ENCODE measurements at places on chromosomes 1 and 21. TPM values are rescaled to one million over a fixed set of nuclear protein-coding genes. Genes with fewer than 3 reads are reported as not detected.

DNA sequence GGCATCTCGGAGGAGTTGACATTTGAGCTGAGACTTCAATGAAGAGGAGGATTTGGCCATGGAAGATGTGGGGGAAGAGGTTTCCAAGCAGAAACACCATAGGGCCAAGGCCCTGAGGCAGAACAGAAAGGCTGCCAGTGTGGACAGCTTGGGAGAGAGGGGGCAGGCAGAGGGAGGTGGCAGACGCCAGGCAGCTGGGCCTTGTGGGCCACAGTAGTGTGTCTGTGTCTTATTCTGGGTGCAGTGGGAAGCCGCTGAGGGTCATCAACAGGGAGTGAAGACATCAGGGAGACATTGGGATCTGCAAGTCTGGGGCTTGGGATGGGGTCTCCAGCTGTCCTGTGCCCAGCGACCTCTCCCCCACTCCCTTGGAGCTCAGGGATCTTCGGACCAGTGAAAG is 96.8 kb downstream of the LACTBL1 start:
- no peak overlapping the region for H3K27ac ChIP-seq
- DNase-seq, result no peak
- H3K27me3 ChIP-seq, result no peaks in the 10 kb centered on the region
- H3K36me3 ChIP-seq, result no peaks in the 10 kb centered on the region
- H3K4me1 ChIP-seq, result no peaks in the 10 kb centered on the region
- H3K4me3 ChIP-seq, result no peak overlapping the region

The PIGP gene
- 37.3 TPM for total RNA-seq

The MACO1 gene
- 14.0 TPM for total RNA-seq

DNA sequence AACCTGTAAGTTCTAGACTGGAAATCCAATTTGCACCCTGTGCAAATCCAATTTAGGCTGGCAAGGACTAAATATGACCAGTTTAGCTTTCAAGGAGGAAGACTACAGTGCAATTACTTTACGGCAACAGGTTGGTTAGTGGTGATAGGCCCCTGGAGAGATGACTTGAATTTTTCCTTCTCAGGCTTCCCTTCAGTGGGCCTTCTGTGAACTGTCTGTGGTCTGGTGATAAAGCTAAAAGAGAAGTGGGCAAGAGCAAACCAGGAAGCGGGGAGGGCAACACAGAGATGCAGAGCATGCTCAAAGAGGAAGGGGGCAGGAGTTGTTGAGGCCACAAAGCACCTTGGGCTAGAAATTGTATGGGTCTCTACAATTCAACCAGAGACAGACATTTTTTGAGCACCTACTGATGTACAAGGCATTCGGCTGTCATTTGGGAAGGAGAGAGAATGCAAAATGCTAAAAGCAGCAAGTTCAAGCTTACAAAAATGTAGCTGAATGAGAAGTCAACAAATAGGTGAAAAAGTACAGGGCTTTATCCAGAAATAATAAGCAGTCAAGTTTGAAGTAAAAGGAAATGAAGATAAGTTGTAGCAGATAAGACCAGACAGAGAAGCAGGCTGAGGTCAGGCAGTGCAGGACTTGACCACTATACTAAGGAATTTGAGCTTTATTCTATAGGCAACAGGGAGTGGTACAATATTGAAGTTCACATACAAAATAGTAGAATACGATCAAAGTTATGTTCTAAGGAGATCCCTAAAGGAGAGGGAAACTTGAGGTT is 23.9 kb downstream of the INPP5B start:
- H3K4me3 ChIP-seq, result no peak overlapping the region
- no peaks in the 10 kb centered on the region for H3K4me1 ChIP-seq
- H3K27ac ChIP-seq, result no peak overlapping the region
- H3K27me3 ChIP-seq, result no peaks in the 10 kb centered on the region
- no peak for DNase-seq

GRCh38 chr1:41957568-41957967 is 38.8 kb upstream of the HIVEP3 start:
- DNase-seq, result no peak
- H3K27me3 ChIP-seq, result no peaks in the 10 kb centered on the region
- H3K4me1 ChIP-seq, result peaks cover 4% of the 10 kb centered on the region
- H3K4me3 ChIP-seq, result no peak overlapping the region
- H3K36me3 ChIP-seq, result no peaks in the 10 kb centered on the region
- peak overlapping the region; percentile 43 for H3K27ac ChIP-seq

DNA sequence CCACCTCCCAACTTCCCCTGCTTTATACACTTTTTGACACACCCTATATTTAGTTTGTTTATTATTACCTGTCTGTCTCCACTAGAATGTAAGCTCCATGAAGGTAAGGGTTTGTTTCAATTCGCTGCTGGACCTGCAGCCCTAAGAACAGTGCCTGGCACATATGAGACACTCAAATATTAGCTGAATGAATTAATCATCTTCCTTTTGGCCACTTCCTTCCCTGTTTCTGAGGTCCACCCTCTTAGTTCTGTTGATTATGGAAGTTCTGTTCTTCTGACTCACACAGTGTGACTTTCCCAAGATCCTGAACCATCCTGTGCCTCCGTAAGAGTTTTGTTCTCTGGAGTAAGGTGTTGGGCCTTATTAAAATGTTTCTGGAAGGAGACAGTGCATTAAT is 40.4 kb upstream of the GJA5 start:
- no peak overlapping the region for H3K27ac ChIP-seq
- H3K27me3 ChIP-seq, result no peaks in the 10 kb centered on the region
- no peak overlapping the region for H3K4me3 ChIP-seq
- DNase-seq, result no peak
- H3K36me3 ChIP-seq, result no peaks in the 10 kb centered on the region

DNA sequence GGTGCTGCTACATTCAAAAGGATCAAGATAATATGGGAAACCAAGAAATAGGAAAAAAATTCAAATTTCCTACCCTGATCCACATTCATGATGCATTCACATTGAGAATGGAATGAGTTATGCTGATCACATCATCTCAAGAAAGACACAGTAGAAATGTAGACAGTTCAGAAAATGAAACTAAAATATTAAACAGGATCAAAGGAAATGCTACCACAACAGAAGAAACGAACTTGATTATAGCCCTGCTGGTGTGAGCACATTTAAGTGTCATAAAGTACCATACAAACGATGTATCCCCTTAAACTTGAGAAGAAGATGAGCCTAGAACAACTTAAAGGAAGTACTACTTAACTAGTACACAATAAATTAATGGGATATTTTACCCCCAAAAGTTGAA is 21.3 kb downstream of the SYDE2 start:
- H3K27me3 ChIP-seq, result no peaks in the 10 kb centered on the region
- H3K36me3 ChIP-seq, result no peaks in the 10 kb centered on the region
- H3K4me1 ChIP-seq, result no peaks in the 10 kb centered on the region
- no peak overlapping the region for H3K27ac ChIP-seq

DNA sequence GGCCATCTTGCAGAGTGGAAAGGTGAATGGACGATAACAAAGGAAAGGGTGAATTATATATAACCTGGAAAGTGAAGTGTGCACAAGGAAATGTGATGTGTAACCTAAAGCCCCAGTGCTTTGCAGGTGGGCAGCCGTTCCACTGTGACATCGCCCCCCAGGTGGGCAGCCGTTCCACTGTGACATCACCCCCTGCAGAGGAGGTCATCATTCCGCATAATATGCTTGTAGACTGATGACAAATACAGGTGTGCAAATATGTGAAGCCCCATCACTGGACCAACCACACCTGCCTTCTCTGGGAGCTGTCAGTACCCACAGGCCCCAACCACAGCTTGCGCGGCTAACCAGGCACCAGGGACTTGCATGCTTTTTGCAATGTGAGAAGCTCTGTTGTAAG is 4.7 kb upstream of the ZNF496 start:
- H3K36me3 ChIP-seq, result no peaks in the 10 kb centered on the region
- no peaks in the 10 kb centered on the region for H3K27me3 ChIP-seq
- H3K4me1 ChIP-seq, result peaks cover 39% of the 10 kb centered on the region
- H3K27ac ChIP-seq, result no peak overlapping the region
- no peak overlapping the region for H3K4me3 ChIP-seq

DNA sequence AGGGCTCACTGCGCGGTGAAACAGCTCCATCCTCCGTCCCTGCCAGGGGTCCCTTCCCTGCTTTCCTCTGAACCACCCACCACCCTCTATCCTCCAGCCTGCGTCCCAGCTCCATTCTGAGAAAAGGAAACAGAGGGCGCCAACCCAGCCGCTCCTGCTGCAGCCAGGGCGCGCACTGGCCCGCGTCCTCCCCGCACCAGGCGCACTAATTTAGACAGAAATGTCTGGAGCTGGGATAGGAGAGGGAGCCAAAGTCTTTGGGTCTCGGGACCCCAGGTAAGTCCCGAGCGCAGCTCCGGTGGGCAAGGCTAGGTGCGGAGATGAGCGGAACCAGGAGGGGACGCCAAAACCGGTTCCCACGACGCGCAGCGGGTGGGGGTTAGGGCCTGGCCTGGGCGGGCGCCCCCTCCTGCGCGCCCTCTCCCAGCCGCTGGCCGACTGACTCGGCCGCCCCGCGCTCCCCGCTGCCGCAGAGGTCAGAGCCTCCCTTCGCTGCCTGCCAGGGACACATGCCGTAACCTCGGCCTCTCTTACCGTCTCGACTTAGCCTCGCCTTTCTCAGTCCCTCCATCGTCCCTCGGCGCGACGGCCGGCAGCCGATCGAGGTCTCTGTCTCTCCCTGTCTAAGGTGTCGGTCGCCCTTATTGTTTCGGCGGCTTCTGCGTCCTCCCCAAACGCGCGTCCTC is 2.0 kb downstream of the CAMK2N1 start:
- no peak for DNase-seq
- peaks cover 19% of the 10 kb centered on the region for H3K4me1 ChIP-seq
- peak overlapping the region; percentile 60 for H3K4me3 ChIP-seq
- H3K27ac ChIP-seq, result peak overlapping the region; percentile 29

DNA sequence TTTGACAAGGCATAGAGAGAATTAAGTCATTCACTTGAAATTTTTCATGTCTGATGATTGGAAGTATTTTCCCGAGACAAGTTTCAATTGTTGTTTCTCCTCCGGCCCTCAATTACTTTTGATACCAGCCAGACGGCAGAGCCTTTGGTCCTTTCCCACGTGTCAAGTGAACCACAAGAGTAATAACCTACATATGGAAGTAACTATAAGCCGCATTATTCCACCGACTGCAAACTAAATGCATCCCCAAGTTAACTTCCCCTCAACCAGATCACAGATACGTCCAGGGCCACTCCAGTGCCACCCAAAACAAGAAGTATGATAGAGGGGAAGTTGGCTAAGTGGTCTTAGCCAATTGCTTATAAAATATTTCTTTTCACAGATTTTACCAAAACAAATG is 20.2 kb downstream of the COLGALT2 start:
- peaks cover 14% of the 10 kb centered on the region for H3K4me1 ChIP-seq
- H3K36me3 ChIP-seq, result no peaks in the 10 kb centered on the region
- H3K27ac ChIP-seq, result no peak overlapping the region
- no peak for DNase-seq
- H3K27me3 ChIP-seq, result no peaks in the 10 kb centered on the region

DNA sequence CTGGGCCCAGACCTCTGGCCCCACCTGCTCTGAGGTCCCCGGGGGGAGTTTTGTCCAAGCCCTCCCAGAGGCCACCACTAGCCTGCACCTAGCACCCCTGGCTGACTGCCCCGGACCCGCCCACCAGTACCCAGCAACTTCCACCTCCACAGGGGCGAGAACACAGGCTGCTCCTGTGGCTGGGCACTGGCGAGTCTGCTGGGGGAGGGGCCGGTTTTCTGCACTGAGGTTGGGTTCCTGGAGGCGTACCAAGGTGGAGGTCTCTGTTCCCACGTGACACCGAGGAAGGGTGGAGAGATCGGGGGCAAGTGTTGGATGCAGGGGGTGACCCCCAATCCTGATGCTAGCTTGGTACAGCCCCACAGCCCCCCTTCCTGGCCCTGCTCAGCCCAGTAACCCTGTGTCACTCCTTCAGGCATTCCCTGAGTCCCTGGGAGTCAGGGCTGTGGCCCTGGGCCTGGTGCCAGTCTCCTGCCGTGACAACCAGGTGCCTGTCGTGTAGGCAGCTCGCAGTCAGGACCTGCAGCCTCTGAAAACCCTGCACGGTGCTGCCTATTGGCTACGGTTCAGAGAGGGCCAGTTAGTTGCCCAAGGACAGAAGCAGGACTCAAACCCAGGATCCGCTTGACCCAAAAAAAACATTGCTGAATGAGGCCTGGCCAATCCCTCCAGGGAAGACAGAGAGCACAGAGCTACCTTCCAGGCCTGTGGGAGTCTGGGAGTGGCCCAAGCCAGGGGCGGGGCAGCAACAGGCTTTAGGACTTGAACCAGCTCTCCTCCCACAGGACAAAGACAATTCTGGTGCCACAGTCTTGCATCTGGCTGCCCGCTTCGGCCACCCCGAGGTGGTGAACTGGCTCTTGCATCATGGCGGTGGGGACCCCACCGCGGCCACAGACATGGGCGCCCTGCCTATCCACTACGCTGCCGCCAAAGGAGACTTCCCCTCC is 3.1 kb downstream of the ESPN start:
- H3K4me3 ChIP-seq, result no peak overlapping the region
- peaks cover 36% of the 10 kb centered on the region for H3K4me1 ChIP-seq
- H3K27ac ChIP-seq, result no peak overlapping the region
- no peak for DNase-seq
- H3K36me3 ChIP-seq, result no peaks in the 10 kb centered on the region

GRCh38 chr1:169486281-169487051 is 722 bp upstream of the SLC19A2 start:
- H3K4me3 ChIP-seq, result peak overlapping the region; percentile 83
- H3K4me1 ChIP-seq, result peaks cover 34% of the 10 kb centered on the region
- H3K27ac ChIP-seq, result peak overlapping the region; percentile 100
- H3K27me3 ChIP-seq, result no peaks in the 10 kb centered on the region

DNA sequence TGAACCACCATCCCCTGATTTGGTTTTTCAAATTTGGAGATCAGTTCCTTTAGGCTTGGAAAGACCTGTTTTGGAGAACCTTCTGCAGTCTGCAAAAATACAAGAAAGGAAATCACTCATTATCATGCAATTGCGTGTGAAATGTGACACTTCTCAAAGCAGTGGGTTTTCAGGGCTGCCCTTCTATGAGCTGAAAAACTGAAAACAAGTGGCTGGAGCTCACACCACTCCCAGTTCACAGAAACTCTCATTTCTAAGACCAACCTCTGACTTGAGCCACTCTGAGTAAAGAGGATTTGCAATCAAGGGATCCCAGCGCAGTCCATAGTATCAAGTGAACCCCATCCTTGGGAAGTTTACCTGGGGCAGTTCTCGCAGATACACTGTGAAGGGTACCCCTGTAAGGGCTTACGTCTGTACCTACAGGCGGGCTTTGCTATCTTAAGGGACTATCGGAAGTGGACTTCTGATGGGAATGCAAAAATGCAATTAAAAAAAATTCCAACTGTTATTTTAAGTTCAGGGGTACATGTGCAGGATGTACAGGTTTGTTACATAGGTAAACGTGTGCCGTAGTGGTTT is 12.8 kb downstream of the SH2D1B start:
- no peaks in the 10 kb centered on the region for H3K4me1 ChIP-seq
- no peak for DNase-seq
- no peaks in the 10 kb centered on the region for H3K36me3 ChIP-seq
- no peak overlapping the region for H3K4me3 ChIP-seq

GRCh38 chr21:17442165-17442564 is 70.7 kb upstream of the CXADR start:
- no peaks in the 10 kb centered on the region for H3K36me3 ChIP-seq
- no peak overlapping the region for H3K4me3 ChIP-seq
- H3K27me3 ChIP-seq, result no peaks in the 10 kb centered on the region
- no peak overlapping the region for H3K27ac ChIP-seq

All from right atrium auricular region (tissue), 2 donors.